ENCODE measurements at places on chromosomes 7 and 10. TPM values are rescaled to one million over a fixed set of nuclear protein-coding genes. Genes with fewer than 3 reads are reported as not detected.
A peak's percentile ranks its signal among the peaks of the same experiment; 100 is the strongest.

- DNase-seq: no peak
Observed at GRCh38 chr10:13457958-13458686, 70.7 kb downstream of the BEND7 start.

DNA sequence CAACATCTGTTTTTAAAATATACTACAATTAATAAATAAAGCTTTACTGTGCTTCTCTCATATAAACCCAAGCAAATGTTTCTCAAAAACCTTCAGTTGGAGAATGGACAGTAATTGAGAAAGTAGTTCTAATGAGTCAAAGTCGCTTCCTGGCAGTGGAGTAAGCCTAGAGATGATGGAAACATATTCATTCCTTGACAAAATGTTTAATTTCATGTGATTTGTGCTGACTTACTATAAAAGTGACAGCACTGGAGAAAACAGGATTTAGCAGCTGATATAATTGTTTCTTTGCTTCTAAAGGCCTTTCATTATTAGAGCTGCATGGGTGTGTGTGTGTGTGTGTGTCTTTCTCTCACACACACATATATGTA, 9.0 kb downstream of the ELMO1 start:
- no peak for DNase-seq

DNA sequence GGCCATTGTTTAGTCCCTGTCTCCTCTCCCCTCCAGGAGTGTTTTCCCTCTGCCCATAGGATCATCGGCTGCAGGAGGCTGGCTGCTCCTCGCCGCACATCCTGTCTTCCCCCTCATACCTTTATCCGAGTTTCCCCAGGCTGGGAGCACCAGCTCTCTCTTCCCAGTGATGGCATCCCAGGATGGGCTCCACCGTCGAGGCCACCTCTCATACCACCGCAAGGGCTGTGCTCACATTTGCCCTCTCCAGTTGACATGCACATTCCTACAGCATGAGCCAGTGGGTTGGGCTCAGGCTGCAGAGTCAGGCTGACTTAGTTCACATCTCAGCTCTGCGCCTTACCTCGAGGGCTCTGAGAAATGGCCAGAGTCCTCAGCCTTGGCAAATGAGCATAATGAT, 12.1 kb downstream of the HKDC1 start:
- DNase-seq: peak; percentile 80

- no peak for DNase-seq
Observed at GRCh38 chr10:50398823-50399222, 147.5 kb upstream of the ASAH2 start.

GRCh38 chr7:151813445-151813844, 63.5 kb downstream of the PRKAG2 start:
- DNase-seq: no peak

- DNase-seq: no peak
Observed at GRCh38 chr7:104341546-104341945, 13.1 kb downstream of the LHFPL3 start.

OR9A4 gene
- not detected for total RNA-seq

EVX1 gene
- not detected for total RNA-seq

ITIH5 gene
- total RNA-seq: not detected

PPP1R3A gene
- 6.9 TPM for total RNA-seq

RELN gene
- 0.05 TPM for total RNA-seq

ACTR3C gene
- 0.32 TPM for total RNA-seq
